H4 (cell line): ENCODE measurements at places on chromosomes 1 and 21. TPM values are rescaled to one million over a fixed set of nuclear protein-coding genes. Genes with fewer than 3 reads are reported as not detected.

Gene KLF17
- total RNA-seq: not detected in 2 replicates

Gene SNAP47
- 61.3 and 61.6 TPM in 2 replicates for total RNA-seq

Gene SIM2
- total RNA-seq: 1.6 and 2.3 TPM in 2 replicates

Gene ZNF593OS
- not detected in 2 replicates for total RNA-seq

Gene NBPF6
- total RNA-seq: not detected in 2 replicates

Gene GBP4
- total RNA-seq: 1.0 and 2.5 TPM in 2 replicates

Gene PTGER3
- 0.50 and 2.4 TPM in 2 replicates for total RNA-seq

Gene BEND5
- 0.16 and 1.6 TPM in 2 replicates for total RNA-seq

Gene TMPRSS2
- total RNA-seq: 0.10 TPM in 1 of 2 replicates, not detected in the other

Gene CD48
- not detected in 2 replicates for total RNA-seq
